Cortex of kidney (tissue), 1 donor: ENCODE measurements at places on chromosomes 4 and X.

GRCh38 chrX:13085526-13085925, 41.1 kb upstream of the FAM9C start:
- no peak for DNase-seq

GRCh38 chrX:153448556-153449367, 2.9 kb upstream of the TREX2 start:
- no peak for DNase-seq

- DNase-seq = no peak
Observed at GRCh38 chr4:9916937-9917336, 104.4 kb downstream of the SLC2A9 start.

DNA sequence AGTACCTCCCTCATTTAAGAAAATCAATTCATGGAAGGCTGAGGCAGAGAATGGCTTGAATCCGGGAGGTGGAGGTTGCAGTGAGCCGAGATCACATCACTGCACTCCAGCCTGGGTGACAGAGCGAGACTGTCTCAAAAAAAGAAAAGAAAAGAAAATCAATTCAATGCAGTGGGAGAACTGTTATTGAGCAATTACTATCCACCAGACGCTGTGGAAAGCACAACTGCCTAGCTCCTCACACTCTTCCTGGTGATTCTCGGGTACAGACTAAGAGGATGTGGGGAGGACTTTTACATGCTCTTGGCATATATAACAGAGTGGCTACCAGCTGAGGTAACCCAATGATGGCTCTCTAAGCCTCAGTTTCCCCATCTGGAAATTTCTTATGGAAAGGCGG, 2.7 kb upstream of the TMSB4X start:
- no peak for DNase-seq

DNA sequence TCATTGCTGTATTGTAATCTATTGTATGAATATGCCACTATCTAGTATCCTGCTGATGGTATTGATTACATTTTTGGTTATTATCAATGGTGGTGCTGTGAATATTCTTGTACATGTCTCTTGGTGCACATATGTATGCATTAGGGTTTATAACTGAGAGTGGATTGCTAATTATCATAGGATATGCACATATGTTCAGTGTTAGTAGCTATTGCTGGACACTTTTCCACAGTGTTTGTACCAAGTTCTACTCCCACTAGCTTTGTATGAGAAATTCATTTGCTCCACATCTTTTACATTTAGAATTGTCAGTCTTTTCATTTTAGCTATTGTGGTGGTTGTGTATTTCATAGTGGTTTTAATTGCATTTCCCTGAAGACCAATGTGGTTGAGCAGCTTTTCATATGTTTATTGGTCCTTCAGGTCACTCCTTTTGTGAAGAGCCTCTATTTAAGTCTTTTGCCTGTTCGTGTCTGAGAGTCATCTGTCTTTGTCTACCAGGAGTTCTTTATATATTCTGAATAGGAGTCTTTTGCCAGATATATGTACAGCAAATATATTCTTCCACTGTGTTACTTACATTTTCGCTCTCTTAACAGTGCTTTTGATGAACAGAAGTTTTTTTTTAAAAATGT, 87.1 kb downstream of the TBC1D19 start:
- no peak for DNase-seq

DNA sequence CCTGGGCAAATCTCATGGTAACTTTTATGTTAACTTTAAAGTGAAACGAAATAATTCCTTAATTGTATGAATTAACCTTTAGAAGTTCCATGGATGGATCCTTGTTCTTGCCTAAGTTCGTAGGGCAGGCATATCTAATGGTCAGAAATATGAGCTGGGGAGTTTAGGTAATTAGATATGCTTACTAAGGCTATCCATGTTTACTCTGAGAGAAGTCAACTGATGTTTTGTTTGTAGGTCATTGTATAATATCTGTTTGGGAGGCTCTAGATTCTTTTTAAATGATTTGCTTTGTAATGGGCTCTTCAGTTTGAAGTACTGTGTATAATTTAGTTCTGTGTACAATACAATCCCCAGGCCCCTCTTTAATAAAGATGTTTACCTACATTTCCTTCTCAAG, 117.0 kb downstream of the DCK start:
- DNase-seq = no peak

DNA sequence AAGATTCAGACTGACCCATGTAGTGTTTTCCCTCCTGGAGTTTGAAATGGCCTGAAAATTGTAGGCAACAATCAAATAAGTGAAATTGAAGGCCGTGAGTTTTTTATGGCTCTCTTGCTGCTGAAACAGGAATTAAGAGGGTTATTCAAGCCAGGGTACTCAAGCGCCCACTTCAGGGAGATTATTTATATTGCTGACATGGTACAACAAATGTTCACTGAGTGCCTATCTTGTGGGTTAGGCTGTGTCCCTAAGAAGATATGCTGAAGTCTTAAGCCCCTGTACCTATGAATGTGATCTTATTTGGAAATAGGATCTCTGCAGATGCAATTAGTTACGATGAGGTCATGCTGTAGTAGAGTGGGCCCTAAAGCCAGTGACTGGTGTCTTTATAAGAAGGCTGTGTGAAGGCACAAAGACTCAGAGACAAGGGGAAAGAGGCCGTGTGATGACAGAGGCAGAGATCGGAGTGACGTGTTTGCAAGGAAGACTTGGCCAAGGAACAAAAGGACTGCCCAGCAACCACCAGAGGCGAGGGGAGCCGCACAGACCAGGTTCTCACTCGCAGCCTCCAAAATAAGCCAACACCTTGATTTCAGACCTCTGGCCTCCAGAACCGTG, 72.9 kb downstream of the MED28 start:
- DNase-seq = no peak

DNA sequence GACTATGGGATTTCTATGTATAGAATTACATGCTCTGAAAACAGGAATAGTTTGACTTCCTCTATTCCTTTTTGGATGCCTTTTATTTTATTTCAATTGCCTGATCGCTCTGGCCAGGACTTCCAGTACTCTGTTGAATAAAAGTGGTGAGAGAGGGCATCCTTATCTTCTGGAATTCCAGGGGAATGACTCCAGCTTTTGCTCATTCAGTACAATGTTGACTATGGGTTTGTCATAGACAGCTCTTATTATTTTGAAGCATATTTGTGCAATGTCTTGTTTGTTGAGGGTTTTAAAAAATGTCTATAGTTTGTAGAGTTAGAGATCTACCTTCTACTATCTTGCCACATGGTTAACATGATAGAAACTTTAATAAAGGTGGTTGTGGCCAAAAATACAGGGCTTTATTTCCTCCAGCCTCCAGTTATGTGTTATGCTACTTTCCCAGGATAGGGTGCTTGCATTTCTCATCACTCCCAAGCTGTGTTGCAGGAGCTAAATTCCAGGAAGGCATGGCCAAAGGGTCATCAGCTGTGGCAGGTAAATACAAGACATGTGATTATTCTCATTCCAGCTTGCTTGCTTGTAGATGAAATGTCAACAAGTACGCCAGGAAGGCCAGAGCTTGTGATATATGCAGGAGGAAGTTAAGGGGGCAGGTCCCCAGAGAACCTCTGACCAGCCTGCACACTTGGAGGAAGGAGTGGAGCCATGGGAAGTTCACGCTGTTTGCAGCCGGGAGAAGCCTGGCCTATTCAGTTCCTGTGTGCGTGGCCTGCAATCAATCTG, 142.4 kb upstream of the CPXCR1 start:
- no peak for DNase-seq

GRCh38 chr4:144302704-144303536, 162.4 kb upstream of the GYPA start:
- DNase-seq = no peak

DNA sequence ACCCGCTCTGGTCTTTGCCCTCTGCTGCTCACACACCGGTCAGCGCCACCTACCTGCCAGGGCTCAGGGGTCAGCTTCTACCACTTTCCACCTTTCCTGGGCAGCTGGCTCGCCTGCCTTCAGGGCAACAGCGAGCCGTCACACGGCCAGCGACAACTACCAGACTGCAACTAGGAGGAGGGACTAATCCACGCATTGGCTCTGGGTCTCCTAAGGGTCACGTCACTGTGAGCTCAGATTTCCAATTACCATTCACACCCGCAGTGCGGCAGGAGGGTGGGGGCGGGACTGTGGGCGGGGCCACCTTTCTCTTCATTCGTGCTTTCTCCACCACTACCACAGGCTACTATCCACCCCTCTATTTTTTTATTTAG, at the start of gene BEX5:
Gene BEX5 (minus strand): TSS at position 172 of the 374 bp plus-strand sequence. CDS start 1,712 bp downstream, outside the sequence.
- DNase-seq = no peak

- no peak for DNase-seq
Observed at GRCh38 chr4:102007959-102008425, 217.5 kb downstream of the BANK1 start.

DNA sequence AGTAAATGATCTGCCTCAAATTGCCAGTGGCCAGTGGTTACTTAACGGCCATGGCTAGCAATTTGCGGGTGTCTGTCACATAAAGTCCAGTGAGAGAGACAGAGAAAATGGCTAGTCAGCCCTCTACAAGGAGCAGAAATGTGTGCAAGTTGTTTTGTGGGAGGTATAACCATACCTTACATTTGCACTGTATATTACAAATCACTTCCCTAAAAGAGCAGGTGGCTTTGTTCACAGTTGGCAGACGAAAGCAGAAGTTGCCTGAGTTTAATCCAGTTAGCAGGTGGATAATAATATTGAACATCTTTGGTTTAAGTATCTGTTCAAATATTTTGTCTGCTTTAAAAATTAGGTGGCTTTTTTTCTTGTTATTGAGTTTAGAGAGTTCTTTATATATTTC, 15.6 kb downstream of the SRPX start:
- no peak for DNase-seq

DNA sequence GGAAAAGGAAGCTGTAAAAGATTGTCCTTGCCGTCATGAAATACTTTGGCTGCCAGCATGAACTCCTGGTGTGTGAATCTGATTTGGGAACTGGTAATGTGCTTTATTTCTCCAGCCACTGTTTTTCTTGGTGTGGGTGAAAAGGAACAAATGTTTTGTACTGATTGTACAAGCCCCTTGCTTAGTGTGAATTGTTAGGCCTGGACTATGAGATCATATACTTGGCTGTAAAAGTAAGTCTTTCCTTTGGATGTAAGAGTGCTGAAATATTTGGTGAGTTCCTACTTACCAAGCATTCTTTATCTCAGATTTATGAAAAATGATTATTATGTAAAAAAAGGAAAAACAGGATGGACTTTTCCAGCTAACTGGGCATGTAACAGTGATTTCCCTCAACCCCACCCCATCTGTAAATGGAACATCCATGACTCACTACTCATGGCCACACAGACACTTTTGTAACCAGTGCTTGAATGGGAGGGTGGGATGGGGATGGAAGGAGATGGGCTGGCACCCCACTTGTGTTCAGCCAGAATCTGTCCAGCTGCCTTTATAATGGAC, 6.3 kb downstream of the FNIP2 start:
- no peak for DNase-seq

GRCh38 chr4:162461952-162462351, 298.2 kb upstream of the FSTL5 start:
- DNase-seq = no peak

- DNase-seq = no peak
Observed at GRCh38 chr4:7353046-7353790, 81.5 kb downstream of the PSAPL1 start.

- no peak for DNase-seq
Observed at GRCh38 chrX:134407065-134407376, 52.9 kb upstream of the HPRT1 start.

- no peak for DNase-seq
Observed at GRCh38 chrX:28189011-28189410, 207.8 kb upstream of the DCAF8L1 start.

DNA sequence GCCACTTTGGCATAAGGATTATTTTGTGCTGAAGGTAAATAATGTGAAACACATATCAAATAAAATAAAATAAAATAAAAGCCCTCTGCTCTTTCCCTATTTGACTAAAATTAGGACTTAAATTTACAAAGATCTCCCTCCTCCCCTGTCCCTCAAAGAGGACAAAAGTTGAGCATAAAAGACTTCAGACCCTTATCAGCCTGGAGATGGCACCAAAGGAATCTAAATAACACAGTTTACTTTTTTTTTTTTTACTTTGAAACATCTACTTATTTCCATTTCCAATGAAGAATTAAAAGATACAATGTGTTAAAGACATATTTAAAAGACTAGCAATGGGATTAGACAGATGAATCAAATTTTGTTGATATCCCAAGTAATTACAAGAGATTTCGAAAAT, 89.7 kb downstream of the EPHA5 start:
- no peak for DNase-seq

GRCh38 chr4:38759113-38759789, 23.5 kb downstream of the TLR10 start:
- no peak for DNase-seq

DNA sequence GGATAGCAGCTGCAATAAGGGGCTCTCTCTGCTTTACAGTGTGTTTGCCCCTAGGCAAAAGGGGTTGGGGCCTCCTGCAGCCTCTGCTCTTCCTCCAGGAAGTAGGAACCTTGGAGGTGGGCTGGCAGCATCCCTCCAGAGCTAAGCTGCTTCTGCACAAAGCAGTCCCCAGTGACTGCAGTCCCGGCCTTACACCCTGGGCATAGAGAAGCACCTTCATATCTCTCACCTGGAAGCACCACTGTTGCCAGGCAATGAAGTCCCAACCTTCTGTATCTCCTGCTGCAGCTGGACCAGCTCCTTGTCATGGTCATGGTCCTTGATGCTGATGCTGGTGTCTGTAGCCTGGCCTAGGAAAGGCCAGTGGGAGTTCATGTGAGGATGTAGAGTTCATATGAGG, 171.1 kb upstream of the TET2 start:
- DNase-seq = no peak

GRCh38 chr4:8105306-8106100, 53.1 kb downstream of the ABLIM2 start:
- DNase-seq = no peak

GRCh38 chr4:2085496-2085901, 26.4 kb downstream of the NAT8L start:
- no peak for DNase-seq

DNA sequence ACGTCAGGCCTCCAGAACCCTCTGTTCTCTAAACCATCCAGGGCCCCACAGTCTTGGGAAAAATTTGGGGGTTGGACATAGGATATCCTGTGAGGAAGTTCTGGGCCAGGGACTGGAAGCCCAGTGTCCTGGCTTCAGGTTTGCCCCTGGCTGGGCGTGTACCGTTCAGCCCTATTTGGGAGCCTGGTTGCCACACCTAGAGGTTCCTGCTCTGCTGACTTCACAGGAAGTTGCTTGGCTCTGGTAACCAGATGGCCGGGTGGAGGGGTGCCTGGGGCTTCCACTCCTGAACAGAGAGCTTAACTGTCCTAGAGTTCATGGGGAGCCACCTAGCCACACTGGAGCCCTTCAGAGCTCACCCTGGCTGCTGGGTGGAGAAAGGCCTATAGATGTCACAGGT, 1.1 kb downstream of the TAFAZZIN start:
- no peak for DNase-seq

- DNase-seq = peak; percentile 30
Observed at GRCh38 chr4:52750819-52751486, at the start of gene ERVMER34-1. TSS of gene ERVMER34-1 (minus strand) at chr4:52751425. CDS start at chr4:52745520, 5,905 bp downstream.

DNA sequence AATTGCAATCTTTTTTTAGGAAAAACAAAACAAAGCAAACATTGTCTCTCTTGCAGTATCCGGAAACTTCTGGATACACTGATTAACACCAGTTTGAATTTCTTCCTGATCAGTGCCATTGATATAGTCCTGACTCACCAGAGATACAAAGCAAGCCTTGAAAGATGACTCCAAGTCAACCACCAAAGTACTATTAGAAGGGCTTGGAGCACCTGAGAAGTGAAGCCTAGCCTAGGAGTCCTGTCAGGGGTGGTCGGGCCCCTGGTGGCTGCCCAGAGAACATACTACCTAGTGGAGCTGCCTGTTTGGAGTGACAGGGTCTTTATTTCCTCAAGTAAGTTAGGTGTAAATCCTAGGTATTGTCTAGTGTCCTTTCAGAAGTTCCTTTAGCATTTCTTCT, 593.2 kb downstream of the ZNF674 start:
- DNase-seq = no peak

- no peak for DNase-seq
Observed at GRCh38 chrX:119758731-119759247, 401 bp downstream of the SOWAHD start.
